MM.1S (cell line): ENCODE measurements at places on chromosomes 3 and 15.

GRCh38 chr15:81357180-81357686 lies 16.8 kb downstream of the TMC3 start:
- no peaks in the 10 kb centered on the region for H3K4me1 ChIP-seq
- H3K27ac ChIP-seq, result no peak overlapping the region
- no peaks in the 10 kb centered on the region for H3K27me3 ChIP-seq
- DNase-seq, result no peak

- H3K27me3 ChIP-seq, result no peaks in the 10 kb centered on the region
- no peaks in the 10 kb centered on the region for H3K36me3 ChIP-seq
- H3K27ac ChIP-seq, result no peak overlapping the region
- no peak overlapping the region for H3K4me3 ChIP-seq
- no peaks in the 10 kb centered on the region for H3K4me1 ChIP-seq
- DNase-seq, result no peak
These were observed 224.8 kb upstream of the BHLHE40 start for GRCh38 chr3:4754180-4755086.

DNA sequence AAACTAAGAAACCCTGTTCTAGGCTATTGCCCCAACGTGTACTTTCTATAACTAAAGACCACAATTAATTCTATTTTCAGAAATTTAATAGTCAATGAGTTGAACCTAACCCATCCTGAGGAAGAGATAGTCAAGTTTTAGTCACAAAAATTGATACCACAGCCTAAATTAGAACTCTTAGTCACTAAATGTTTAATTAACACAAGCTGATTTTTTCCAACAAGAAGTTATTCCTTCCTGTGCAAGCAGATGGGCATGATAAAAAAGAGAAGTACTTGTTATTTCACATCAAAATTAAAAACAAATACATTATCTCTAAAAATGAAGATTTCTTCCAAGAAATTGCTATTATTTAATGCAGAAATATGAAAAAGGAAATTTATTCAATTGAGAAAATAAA lies 38.4 kb upstream of the TERB2 start:
- H3K36me3 ChIP-seq, result no peaks in the 10 kb centered on the region
- no peaks in the 10 kb centered on the region for H3K27me3 ChIP-seq
- no peak overlapping the region for H3K27ac ChIP-seq
- no peaks in the 10 kb centered on the region for H3K4me1 ChIP-seq
- no peak for DNase-seq

- H3K27ac ChIP-seq, result no peak overlapping the region
- H3K36me3 ChIP-seq, result no peaks in the 10 kb centered on the region
- H3K27me3 ChIP-seq, result no peaks in the 10 kb centered on the region
- no peaks in the 10 kb centered on the region for H3K4me1 ChIP-seq
These were observed 183.6 kb upstream of the PROK2 start for GRCh38 chr3:71968544-71968943.

GRCh38 chr3:172201136-172201869 lies 161.9 kb downstream of the FNDC3B start:
- H3K36me3 ChIP-seq, result peaks cover 6% of the 10 kb centered on the region; the same call in 1 of the 2 replicates
- H3K27me3 ChIP-seq, result no peaks in the 10 kb centered on the region
- H3K27ac ChIP-seq, result no peak overlapping the region
- H3K4me3 ChIP-seq, result no peak overlapping the region
- DNase-seq, result no peak
- no peaks in the 10 kb centered on the region for H3K4me1 ChIP-seq
